ENCODE measurements at places on chromosomes 3 and 15.

- DNase-seq, result no peak
Measured at GRCh38 chr15:100284701-100285100, 57.1 kb downstream of the ADAMTS17 start.

DNA sequence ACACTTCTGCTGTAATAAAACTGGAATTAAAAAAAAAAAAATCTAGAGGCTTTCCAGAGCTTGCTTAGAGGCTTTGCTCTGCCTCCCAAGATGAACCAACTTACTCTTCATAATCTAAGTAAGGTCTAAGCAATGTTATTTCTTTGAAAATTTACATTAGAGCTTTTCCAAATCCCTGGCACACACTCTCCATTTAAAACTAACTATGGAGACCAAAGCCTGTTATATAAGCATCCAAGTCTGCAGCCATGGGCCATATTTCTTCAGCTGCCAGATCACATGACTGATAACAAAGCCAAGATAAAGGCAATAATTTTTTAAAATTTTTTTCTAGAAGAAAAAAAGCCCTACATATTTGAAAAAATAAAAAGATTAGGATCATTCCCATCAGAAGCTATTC is 55.0 kb upstream of the ARHGEF3 start:
- DNase-seq, result no peak

GRCh38 chr3:50269977-50270413 is 1.0 kb downstream of the SEMA3B start:
- DNase-seq, result no peak

- no peak for DNase-seq
Measured at GRCh38 chr3:118080889-118081288, 953.8 kb downstream of the IGSF11 start.

GRCh38 chr15:44633603-44634002 is 29.9 kb downstream of the SPG11 start:
- no peak for DNase-seq

- no peak for DNase-seq
Measured at GRCh38 chr15:38631119-38632075, 66.8 kb upstream of the RASGRP1 start.

GRCh38 chr15:37098468-37099318 is 1.7 kb downstream of the MEIS2 start:
- no peak for DNase-seq

DNA sequence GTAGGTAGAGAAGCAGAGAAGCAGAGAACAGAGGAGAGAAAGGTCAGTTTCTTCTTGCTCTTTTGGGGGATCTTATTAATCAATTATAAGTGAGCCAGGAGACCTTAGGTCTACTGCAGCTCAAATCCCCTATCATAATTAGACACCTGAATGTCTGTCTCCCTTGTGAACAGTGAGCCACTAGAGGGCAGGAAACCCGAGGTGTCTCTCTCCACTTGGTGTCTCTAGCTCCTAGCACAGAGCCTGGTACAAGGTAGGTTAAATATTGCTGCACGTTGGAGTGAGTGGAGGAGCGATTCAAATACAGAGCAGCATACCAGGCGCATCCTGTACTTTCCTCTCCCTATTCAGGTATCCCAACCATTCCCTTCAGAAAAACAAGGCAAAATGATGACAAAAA is 2.0 kb upstream of the ST8SIA2 start:
- DNase-seq, result no peak

DNA sequence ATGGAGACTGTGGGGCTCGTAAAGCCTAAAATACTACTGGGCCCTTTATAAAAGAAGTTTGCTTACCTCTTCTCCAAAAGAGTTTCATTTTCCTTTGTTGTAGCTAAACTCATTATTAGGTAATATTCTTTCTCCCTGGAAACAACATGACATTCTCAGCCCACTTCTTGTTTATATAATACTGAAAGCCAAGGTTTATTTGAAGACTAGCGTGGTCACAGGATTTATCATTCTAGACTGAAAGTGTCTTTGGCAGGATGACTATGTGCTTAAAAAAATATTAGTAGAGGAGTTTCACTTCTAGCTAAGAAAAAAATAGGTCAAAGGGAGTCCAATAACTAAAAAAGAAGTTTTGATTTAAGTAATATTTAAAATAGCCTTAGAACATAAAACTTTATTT is 1085.2 kb upstream of the CADM2 start:
- no peak for DNase-seq

DNA sequence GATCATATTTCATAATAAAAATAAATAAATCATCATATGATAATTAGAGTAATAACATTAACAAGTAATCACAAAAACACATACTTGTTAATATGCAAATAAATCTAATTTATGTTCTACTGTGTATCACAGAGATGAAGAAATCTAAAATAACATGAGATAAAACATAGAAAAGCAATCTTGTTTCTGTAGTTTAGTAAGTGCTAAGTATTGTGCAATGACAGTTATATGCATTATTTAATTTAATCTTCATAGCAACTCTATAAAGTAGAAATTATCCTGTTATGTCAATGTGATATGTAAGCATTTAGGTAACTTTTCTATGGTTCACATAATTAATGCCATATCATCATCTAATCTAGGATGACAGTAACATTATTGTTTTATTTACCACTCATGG is 108.2 kb upstream of the KCNMB2 start:
- no peak for DNase-seq

DNA sequence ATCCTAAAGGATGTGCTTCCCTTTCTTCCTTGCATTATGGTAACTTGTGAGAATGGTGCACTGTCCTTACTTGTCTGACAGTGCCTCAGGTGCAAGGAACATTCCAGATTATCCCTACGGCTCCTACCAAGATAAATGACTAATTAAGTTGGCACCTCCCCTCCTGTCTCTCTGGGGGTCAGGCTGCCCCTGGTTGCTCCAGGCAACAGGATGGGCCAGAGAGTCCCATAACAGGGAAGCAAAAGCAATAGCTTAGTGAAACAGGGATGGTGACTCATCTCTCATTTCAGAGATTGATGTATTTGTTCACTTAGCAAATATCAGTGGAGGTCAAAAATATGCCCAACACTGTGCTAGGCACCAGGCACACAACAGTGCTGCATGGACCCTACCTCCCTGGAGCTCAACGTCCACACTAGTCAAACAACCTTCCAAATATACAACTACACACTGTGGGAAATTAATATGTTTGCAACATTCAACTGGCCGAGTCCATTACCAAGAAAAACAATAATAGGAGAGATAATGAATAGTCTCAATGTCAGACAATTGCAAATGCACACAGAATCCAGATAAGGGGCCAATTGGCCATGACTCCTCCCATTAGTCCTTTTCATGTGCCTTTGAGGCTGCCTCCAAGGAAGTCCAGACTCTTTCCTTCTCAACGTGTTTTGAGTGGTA is 249.0 kb downstream of the TLE3 start:
- no peak for DNase-seq

GRCh38 chr3:42851228-42851834 is 24.3 kb downstream of the CYP8B1 start:
- DNase-seq, result no peak

DNA sequence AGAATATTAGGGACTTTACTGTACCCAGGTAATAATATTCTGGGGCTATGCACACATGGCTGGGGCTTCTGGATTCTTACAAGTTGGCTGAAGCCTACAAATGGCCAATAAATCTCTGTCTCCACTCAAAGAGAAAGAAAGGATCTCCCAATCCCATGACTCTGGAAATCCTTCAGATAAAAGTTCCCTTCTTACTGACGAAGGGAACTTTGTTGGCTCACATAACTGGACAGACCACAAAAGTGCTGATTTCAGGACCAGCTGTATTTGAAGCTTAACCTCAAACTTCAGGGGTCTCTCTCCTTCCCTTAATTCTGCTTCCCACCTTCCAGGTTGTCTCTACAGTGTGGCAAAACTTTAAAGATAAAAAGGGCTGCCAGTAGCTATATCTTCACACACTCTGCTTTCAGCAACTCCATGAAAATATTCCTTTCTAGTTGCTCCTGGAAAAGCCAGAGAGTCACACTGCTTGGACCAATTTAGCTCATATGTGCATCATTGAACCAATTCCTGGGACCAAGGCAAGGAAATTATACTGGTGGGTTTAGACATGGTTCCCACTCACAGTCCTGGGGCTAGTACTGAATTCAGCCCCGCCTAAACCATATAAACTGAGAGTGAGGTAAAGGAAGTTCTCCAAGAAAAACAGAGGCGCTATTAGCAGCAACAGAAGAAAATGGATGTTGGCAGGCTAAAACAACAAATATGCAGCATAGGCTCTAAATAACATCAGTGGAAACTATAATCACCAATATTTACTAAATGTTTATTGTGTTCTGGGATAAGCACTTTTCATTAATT is 290.0 kb upstream of the GADL1 start:
- no peak for DNase-seq

- DNase-seq, result peak; percentile 38
Measured at GRCh38 chr15:69755551-69756310, 303.1 kb downstream of the RPLP1 start.

GRCh38 chr15:79332824-79333510 is 22.1 kb downstream of the TMED3 start:
- DNase-seq, result no peak

GRCh38 chr3:50427217-50427616 is 67.9 kb upstream of the TMEM115 start:
- DNase-seq, result no peak

GRCh38 chr3:154143873-154144272 is 22.7 kb downstream of the ARHGEF26 start:
- DNase-seq, result no peak

DNA sequence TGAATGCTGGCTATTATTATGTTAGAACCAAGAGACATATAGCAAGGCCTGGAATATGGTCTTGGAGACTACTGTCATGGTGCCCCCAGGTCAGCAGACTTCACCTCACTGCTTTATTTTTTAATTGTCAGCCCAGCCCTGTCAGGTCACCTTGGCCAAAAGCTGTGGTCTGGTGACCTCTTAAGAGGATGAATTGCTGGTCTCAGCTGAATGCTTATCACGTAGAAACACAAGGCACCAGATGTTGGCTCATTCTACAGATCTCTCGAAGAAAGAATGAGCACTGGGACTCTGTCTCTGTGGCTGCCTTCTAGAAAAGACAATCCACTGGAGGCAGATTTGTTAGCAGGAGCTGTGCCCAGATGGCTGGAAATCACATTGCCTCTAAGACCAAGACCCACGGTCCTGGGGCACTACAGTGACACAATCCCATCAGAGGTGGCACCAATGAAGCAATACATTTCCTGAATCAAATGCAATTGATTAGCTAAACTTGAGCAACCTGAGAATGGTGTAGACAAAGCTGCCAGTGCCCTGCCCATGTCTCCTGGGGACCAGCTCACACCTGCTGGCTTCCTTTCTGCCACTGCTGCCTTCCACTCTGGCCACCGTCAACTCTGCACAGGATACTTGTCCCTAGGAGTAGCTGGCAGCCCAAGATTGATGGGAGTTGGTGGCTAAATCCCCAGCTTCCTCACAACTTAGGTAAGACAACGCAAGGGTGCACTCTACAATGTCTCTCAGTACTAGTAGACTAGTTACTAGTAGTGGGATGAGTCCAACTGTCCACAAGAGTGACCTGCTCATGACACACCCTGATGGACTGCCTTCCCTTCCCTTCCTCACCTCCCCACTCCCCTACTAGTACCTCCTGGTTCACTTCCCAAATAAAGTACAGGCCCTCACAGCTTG is 384.9 kb upstream of the PROK2 start:
- DNase-seq, result no peak

GRCh38 chr3:175940881-175941280 is 1081.7 kb downstream of the NAALADL2 start:
- DNase-seq, result no peak

DNA sequence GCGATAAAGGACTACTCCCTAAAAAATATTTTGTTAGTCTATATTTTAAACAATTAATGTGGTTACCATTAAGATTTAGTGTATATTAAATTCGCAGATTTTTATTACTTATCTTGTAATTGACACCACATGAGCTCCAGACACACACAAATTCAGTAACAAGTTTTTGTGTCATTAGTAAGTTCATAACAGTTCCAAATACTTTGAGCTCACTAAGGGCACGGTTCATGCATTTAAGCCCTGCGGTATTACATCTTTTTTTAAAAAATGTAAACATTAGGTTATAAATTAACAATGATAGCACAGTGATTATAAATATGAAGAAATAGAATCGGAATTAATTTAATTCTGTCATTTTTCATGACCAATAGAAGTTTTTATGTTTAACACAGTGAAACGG is 317.3 kb downstream of the ZNF385D start:
- no peak for DNase-seq

GRCh38 chr15:31283043-31283442 is 43.6 kb upstream of the KLF13 start:
- no peak for DNase-seq

DNA sequence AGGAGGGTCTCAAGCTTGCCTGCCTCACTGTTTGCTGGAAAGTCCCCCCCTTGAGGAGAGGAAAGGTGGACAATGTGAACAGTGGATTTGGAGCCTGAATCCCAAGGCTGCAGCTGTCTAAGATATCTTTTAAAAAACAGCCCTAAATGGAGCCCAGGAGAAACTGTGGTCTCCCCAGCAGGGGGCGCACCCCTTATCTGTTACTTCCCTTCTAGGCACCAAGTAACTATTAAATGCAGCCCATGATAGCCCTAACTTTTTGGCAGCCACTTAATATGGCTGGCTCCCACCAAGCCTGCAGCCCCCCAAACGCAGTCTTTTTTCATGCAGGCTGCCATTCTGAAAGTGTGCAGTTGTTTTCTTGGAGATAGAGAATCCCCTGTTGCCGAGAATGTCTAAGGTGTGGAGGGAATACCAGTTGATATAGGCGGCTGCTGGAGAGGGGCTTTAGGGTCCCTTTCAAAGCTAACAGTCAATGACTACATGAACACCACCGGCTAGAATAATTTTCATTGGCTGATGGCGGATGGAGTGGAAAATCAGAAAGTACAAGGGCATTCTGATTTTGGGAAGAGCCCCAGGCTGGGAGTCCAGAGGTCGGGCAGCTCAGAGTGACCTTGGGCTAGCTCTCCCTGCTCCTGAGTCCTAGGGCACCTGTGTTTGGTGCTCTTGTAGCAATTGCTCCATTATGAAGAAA is 1.3 kb downstream of the RHCG start:
- no peak for DNase-seq

DNA sequence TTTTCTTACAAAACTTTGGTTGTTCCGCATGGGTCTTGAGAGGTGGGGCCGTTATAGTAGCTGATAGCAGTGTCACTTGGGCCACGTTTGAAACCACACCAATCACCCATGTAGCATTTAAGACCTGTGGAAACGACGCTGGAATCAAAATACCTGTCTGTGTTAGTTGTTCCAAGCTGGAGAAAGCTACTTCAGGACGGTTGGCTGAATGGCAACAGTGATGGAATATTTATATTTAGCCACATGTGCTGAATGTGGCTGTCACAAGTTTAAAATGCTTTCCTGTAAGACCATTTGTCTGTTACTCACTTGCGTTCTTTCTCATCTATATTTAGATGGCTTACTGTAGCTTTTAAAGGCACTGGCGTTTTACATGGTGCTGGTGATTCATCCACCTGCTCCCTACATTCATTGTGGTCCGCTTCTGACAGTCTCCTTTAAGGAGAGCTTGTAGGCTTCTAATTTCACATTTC is 1.4 kb downstream of the DNAJA4 start:
- DNase-seq, result no peak

- DNase-seq, result no peak
Measured at GRCh38 chr3:11650391-11650790, 6.7 kb upstream of the VGLL4 start.

GRCh38 chr3:32501783-32502117 is 902 bp downstream of the CMTM6 start:
- no peak for DNase-seq

GRCh38 chr3:186643493-186643892 is 3.3 kb downstream of the FETUB start:
- DNase-seq, result no peak

Measured in stimulated activated CD4-positive, alpha-beta T cell treated with anti-CD3 and anti-CD28 coated beads, Interleukin-15, amount 100 ng/mL, for 1 hour (primary cell).